ENCODE measurements at places on chromosomes 16 and 17.

DNA sequence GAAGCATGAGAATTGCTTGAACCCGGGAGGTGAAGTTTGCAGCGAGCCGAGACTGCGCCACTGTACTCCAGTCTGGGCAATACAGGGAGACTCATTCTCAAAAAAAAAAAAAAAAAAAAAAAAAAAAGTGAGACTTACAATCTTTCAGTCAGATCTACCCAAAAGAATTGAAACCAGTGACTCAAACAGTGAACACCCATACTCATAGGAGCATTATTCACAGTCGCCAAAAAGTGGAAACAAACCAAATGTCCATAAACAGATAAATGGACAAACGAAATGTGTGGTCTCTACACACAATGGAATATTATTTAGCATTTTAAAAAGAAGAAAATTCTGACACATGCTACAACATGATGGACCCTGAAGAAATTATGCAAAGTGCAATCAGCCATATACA, 9.1 kb upstream of the SCNN1B start:
- no peak for DNase-seq

DNA sequence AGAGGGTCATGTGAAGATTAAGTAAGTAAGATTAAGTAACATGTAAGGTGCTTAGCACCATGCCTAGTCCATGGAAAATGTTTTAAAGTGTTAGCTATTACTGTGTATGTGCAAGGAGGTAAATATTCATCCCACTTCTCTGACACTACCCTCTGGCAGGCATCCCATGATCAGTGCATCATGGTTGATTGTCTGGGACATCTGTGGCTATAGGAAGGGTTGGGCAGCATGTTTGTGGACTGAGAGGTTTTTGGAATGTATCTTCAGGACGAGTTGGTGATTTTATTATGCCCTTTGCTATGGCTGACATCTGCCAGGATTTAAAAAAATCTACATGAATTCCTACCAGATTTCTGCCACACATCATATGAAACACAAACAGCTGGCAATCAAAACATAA, 6.5 kb upstream of the TAOK1 start:
- peak; percentile 54 for DNase-seq

GRCh38 chr17:14308965-14309879, 8.3 kb downstream of the HS3ST3B1 start:
- peak; percentile 92 for DNase-seq

GRCh38 chr17:63997341-63998048, 656 bp upstream of the PRR29 start:
- DNase-seq = no peak

- peak; percentile 70 for DNase-seq
Measured at GRCh38 chr16:1494129-1494640, 1.0 kb downstream of the TELO2 start.

GRCh38 chr16:78310990-78311561, 211.6 kb downstream of the WWOX start:
- peak; percentile 2 for DNase-seq

- DNase-seq = no peak
Measured at GRCh38 chr16:85462714-85463611, 150.2 kb upstream of the GSE1 start.

Measured in fibroblast of skin of back (primary cell).